Suprapubic skin (tissue), 4 donors: ENCODE measurements at places on chromosomes 2 and 18. TPM values are rescaled to one million over a fixed set of nuclear protein-coding genes. Genes with fewer than 3 reads are reported as not detected.

The UGT1A8 gene
- not detected for total RNA-seq

The DTNA gene
- total RNA-seq: 15.9 TPM

The ACVR1C gene
- 0.44 TPM for total RNA-seq

The KCNS3 gene
- total RNA-seq: 26.8 TPM

The UGT1A7 gene
- 8.0 TPM for total RNA-seq

The SPATA3 gene
- not detected for total RNA-seq

The ALPP gene
- total RNA-seq: not detected

The UCN gene
- not detected for total RNA-seq

The HOXD12 gene
- not detected for total RNA-seq

The CXCR1 gene
- total RNA-seq: 0.87 TPM

The BARD1 gene
- total RNA-seq: 29.1 TPM

The NR4A2 gene
- total RNA-seq: 21.7 TPM

The ZNF407 gene
- total RNA-seq: 22.1 TPM

The CASP10 gene
- total RNA-seq: 3.7 TPM
